AG04449 (cell line): ENCODE measurements at places on chromosomes 13 and 19.

DNA sequence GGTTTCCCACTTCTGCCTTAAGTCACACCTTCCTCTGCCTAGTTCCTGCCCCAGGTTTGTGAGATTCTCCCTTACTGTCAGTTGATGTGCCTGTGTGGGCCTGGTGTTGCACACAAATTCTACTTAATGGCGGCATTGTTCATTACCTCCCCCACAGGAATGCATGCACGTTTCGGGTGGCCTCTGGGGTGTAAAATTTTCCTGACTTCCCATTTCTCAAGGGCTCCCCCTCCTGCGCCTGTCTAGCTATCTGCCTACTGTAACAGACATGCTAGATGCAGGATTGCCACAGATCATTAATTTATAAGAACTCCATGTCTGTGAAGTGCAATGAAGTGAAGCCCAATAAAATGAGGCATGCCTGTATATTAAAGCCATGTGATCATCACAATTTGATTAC lies 1466.3 kb downstream of the PCDH9 start:
- DNase-seq: no peak

- no peak for DNase-seq
Measured at GRCh38 chr13:40129467-40129866, 474.0 kb downstream of the COG6 start.

GRCh38 chr13:58767566-58767965 lies 1136.0 kb downstream of the PCDH17 start:
- no peak for DNase-seq

GRCh38 chr13:40251343-40252032 lies 415.0 kb downstream of the FOXO1 start:
- DNase-seq: no peak

DNA sequence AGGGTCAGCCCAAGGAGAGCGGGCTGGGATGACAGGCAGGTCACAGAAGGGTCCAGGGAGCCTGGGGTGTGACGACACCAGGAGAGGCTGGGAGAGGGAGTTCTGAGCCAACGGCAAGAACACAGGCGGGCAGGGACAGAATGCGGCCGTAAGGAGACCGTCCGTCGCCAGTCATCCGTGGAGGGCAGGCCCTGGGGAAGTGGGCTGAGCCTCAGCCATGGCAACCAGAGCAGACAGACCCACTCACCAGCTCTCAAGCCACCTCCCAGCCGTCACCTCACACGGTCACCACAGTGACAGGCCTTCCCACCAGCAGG lies 3.7 kb upstream of the TMEM86B start:
- DNase-seq: no peak

DNA sequence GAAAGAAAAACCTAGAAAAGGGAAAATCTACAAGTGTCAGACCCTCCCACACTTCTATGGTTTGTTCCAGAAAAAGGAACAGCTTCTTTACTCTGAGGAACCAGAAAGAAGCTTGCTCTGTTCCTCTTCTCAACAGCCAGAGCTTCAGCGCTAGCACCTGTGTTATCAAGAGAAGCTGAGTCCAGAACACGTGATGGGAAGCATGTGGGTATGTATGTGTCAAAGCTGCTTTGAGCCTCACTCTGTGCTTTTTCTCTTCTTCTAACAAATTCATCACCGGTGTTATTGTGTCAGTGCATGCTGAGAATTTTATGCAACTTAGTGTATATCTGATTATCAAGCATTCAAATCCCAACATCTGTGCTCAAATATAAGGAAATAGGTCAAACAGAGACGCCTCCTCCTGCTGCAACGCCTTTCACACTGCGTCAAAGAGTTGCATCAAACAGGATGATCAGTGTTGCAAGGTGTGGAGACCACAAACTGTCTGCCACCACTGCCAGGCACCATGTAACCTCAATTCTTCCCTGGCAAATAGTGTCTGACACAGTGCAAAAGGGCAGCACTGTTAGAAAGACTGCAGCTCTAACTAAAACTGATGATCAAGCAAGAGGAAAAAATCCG lies 83.9 kb downstream of the LRRC63 start:
- DNase-seq: no peak

DNA sequence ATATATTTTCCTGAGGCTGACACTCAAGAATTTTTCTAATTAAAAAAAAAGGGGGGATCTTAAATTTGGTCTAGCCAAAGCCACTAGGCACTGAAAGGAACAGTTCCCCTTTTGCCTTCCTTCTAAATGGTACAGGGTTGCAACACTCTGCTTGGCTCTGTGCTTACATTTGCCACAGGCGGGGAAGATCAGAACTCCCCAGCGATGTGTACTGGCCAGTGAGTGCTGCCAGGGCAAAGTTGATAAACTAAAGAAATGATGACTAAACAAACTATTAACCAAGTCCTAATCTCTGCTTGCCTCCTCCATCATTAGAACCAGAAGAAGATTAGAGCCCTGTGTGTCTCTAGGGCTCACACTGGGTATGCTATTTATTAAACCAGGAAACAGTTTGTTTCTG lies 75.3 kb upstream of the SCEL start:
- no peak for DNase-seq

GRCh38 chr19:37470216-37470615 lies 1.1 kb downstream of the ZNF570 start:
- no peak for DNase-seq

GRCh38 chr19:30886222-30886621 lies 463.0 kb downstream of the TSHZ3 start:
- DNase-seq: no peak

DNA sequence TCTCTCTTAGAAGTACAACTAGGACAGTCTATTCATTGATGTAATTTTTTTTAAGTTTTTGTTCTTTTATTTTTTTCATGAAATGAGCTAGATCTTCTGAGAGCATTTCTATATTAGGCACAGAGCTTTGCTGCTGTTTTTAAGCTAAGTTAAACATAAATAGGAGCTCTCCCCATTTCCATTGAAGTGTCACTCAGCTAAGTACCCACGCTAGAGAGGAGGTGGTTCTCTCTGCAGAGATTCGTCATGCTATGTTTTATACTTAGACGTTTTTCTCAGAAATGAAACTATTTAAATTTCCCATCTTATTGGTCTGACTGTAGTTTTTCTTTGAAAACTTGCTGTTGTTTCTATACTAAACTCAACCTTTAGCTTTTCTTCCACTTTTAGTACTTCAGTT lies 271.5 kb downstream of the PCDH9 start:
- no peak for DNase-seq

DNA sequence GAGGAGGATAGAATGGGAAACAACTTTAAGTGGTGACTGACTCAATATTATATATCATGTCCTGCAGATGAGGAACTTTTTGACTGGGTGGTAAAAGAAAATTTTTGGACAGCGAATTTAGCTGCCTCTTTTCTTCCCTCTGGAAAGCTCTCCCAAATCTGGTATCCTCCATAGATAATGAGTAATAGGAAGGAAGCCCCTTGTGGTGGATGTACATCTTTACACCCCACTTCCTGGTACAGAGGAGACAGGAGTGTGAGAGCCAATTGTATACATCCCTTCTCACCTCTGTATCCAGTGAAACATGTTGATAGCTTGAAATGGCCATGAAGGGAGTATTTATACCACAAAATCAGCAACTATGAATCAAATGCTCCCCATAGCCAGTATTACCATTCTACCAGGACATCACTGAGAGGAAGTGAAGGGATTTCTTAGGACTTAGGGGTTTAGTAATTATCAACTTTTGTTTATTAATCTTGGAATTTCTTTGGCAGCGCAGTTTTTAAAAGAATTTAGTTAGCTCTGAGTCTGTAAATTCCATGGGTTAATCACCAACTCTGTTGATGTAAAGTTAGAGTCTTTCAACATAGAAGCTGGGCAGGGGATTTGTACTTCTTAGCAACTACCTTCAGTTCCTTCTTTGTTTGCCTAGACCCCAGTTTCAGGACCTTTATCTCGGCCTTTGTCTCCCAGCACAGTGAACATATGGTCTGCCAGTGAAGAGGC lies 17.0 kb upstream of the TDRD3 start:
- no peak for DNase-seq

DNA sequence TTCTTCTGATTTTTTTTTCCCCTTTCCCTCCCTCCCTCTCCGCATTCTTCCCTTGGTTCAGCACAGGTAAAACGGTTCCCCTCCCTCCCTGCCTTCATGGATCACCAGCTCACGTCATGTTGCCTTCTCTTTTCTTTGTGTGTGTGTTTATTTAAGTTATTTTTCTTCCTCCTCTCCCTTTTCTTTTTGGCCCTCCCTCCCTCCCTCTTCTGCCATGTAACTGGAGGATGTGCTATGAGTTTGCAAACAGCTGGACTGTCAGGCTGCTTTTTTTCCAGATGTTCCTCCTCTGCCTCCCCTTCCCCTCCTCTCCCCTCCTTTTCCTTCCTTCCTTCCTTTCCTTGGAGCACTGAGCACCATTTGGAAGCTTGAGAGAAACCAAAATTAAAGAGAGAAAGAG lies 2.0 kb downstream of the LENG9 start:
- no peak for DNase-seq

- DNase-seq: no peak
Measured at GRCh38 chr13:44857061-44857460, 132.2 kb downstream of the NUFIP1 start.

GRCh38 chr13:48094404-48094780 lies 512 bp downstream of the MED4 start:
- no peak for DNase-seq

- no peak for DNase-seq
Measured at GRCh38 chr19:19445911-19446361, 40.5 kb downstream of the GATAD2A start.

DNA sequence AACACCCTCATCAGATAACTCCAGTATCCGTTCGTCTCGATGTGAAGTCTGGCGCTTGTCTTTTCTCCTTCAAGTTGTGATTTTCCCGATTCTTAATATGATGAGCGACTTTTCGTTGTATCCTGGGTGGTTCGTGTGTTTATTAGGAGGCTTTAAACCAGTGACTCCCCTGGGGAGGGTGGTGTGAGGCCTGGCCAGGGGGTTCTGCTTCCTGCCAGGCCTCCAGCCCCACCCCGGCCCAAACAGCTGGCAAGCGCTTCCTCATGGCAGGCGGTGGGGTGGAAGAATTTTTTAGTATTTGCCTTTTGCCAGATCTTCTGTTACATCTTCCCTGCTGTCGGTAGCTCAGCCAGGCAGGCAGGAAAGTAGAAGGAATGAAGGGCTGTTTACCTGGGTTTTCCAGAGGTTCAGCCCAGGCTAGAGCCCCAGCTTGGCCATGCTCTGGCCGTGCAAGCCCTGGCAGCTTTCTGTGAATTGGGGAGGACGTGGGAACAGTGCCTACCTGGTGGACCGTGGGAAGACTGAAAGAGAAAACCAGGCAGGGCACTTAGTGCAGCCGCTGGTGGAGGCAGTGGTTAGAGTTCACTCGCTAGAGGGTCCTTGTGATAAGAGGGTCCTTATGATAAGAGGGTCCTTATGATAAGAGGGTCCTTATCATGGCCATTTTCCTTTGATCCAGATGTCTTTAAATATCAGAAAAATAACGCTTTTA lies 37.7 kb upstream of the DCUN1D2 start:
- no peak for DNase-seq

GRCh38 chr19:41363753-41364523 lies at the start of gene B9D2:
B9D2 (minus strand) TSS chr19:41364149; CDS start chr19:41363519, 630 bp downstream.
- DNase-seq: peak; percentile 87

DNA sequence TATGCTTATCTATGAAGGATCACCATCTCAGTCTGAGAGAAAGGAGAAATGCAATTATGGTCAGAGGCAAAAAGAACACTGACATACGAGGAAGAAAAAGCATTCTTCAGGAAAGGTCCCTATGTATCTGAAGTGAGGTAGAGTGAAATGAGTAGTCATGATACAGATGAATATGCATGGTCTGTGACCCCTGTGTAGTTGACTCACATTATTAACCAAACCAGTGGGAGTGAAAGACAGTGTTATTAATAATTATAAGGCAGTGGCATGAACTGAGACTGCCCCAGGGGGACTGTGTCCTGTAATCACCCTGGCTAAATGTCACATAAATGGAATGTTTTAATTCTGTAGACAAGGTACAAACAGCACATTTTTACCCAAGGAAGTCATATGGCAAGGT lies 1320.2 kb upstream of the PCDH9 start:
- DNase-seq: no peak

DNA sequence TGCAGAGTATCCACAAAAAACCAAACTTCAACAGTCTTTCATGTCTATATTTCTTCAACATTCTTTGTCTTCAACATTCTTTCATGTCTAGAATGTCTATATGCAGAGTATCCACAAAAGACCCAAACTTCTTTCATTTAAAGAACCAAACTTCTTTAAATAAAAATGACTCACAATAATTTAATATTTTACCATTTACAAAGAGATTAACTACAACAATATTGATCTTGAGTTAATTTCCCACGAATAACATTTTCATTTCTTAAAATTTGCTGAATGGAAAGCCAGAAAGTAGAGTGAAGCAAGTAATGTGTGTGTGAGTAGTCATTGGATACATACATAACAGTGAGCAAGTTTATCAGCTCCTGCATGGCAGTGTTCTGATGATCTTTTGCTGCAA lies 1069.7 kb downstream of the EFNB2 start:
- DNase-seq: no peak

- no peak for DNase-seq
Measured at GRCh38 chr19:28196101-28196500, 1016.9 kb downstream of the UQCRFS1 start.

DNA sequence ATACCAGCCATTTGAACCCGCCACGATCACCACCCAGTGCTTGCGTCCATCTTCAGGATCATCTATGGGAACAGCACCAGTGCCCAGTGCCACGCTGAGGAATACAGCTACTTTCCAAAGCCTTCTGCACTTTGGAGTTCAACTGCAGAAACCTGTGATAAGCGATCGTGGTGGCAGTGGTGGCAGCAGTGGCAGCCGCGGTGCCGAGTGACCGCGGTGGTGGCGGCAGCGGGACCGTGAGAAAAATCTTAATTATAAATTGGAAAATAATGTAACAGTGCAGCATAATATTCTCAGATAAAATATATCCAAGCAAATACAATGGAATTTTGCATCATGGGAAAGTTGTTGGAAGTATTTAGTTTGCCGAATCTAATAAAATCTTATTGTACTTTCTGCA lies 2270.9 kb downstream of the PCDH9 start:
- DNase-seq: no peak

DNA sequence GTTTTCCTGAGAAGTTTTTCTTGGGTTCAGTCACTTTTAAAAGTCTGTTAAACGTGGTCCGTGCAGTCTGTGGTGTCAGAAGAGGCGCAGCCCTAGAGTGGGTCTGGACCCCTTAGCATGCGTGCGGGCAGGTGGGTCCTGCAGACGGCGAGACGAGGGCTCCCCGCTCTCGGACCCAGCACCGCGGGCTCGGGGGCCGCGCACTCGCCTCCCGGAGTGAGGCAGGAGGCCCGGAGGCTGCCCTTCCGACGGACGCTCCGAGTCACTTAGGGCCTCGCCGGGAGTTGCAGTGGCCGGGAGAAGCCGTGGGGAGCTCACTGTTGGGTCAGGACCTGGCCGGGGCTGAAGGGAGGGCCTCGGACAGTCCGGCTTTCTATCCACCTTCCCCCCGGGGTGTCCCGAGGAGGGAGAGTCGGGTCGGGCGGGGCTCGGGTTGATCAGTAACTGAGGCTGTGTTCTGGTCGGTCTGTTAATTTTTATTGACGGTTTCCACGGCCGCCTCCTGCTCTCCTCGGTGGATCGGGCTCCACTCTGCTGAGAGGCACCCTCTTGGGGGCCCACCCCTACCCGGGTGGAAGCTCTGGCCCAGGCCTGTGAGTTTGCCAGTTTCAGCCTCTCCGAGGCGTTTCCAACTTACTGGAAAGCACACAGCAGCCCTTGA lies 1.3 kb downstream of the PTBP1 start:
- no peak for DNase-seq

- DNase-seq: no peak
Measured at GRCh38 chr13:110964229-110965037, 49.6 kb upstream of the ANKRD10 start.
